DMS79 (cell line): ENCODE measurements at places on chromosomes 7 and 10.

DNA sequence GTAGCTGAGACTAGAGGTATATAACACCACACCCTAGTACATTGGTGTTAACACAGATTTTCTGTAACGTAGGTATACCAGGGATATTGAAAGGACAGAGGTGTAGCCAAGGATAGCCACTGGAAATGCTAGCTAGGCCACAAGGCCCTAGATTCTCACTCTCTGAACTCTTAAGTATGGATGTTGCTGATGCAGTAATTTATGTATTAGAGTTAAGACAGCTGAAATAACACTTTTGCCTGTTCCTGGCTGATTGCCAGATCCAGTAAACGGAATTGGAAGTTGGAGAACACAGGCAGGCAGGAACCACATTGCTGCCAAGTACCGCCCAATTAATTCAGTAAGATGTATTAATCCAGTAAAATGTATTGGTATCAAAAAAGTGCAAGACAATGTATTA is 1.8 kb downstream of the CALU start:
- peak; percentile 27 for DNase-seq

GRCh38 chr7:51010534-51010933 is 227.8 kb upstream of the GRB10 start:
- no peak for DNase-seq

GRCh38 chr7:36895192-36895591 is 170.9 kb upstream of the AOAH start:
- DNase-seq = no peak

DNA sequence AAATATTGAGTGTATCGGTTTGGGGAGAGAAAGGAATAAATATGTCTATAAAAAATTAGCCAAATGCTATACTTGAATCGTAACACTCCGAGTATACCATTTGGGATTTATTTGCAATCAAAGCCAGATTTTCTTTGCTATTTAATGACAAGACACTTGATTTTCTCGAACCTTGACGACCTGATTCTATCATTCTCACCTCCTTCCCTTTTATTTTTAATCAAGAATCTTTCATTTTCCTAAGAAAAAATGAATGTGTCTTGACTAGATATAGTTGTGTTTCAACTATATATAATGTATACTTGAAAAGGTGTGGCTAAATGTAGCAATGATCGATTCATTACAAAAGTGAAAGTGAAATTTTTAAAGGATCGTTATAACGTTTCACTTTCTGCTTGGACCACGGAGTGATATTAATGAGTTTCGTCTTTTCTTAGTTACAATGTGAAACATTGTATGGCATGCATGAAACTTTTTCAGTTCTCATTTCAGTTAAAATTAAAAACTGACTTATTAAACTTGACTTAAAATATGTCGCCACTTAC is 562 bp downstream of the NUB1 start:
- DNase-seq = no peak

DNA sequence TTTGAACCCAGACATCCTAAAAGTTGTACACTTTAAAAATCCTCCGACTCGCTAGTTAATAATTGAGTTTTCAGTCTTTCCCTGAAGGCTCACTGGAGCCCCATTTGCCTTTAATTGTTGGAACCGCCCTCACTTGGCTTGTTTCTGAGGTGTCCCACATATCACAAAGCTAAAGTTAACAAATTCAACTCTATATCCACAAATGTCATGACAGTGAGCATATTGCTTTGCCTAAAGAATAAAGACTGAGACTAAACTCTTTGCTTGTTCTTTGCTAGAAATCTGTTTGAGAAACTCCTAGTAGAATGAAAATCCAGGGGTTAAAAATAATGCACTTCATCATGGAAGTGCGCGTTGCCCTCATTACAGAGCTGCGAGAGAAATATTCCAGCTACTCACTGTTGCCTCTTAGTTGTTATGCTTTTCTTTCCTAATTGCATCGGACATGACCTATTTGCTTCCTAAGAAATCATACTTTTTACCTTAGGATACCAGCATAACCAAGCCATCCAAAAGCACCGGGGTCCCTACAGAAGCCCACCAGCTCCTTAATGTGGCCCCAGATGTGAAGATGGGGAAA is 752 bp downstream of the THSD7A start:
- no peak for DNase-seq

GRCh38 chr10:48253970-48254657 is 20.4 kb downstream of the FRMPD2 start:
- no peak for DNase-seq

- no peak for DNase-seq
Observed at GRCh38 chr7:133742709-133743538, 384.2 kb upstream of the LRGUK start.
